ENCODE measurements at places on chromosomes 3 and 15.

DNA sequence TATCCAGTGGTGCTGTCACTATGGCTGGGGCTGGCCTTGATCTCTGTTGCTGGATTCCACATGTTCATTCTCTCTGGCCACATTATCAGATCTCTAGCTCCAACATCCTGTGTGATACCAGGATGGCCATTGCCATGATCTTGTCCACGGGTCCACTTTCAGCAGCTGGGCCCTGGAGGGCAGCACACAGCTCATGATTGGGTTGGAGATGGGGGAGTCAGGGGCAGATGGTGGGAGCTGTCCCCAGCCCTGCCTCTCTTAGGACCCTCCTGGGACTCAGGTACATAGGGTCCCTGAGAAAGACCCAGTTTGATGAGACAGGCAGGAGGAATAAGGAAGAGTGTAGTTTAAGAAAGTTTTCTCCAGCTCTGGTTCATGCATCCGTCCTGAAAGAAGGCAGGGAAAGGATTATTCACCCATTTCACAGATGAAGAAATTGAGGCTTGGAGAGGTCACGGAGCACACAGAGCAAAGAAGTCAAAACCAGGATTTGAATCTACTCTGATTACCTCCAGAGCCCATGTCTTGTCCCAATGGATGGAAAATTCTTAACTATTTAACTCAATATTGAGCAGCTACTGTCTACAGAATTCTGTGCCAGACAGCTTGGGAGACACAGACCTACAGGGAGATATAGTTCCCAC, 100.5 kb downstream of the LINGO1 start:
- H3K27ac ChIP-seq, result no peak overlapping the region
- no peak for DNase-seq
- H3K27me3 ChIP-seq, result peaks cover 10% of the 10 kb centered on the region
- no peaks in the 10 kb centered on the region for H3K36me3 ChIP-seq
- no peaks in the 10 kb centered on the region for H3K4me1 ChIP-seq

- no peak for DNase-seq
- no peaks in the 10 kb centered on the region for H3K4me1 ChIP-seq
- H3K27ac ChIP-seq, result no peak overlapping the region
- no peak overlapping the region for H3K4me3 ChIP-seq
- H3K36me3 ChIP-seq, result no peaks in the 10 kb centered on the region
- H3K27me3 ChIP-seq, result no peaks in the 10 kb centered on the region
Observed at GRCh38 chr3:36698314-36698713, 66.0 kb downstream of the DCLK3 start.

GRCh38 chr3:2274526-2274925, 175.9 kb downstream of the CNTN4 start:
- no peak for DNase-seq
- no peaks in the 10 kb centered on the region for H3K36me3 ChIP-seq
- H3K27me3 ChIP-seq, result no peaks in the 10 kb centered on the region
- H3K27ac ChIP-seq, result no peak overlapping the region
- no peaks in the 10 kb centered on the region for H3K4me1 ChIP-seq

DNA sequence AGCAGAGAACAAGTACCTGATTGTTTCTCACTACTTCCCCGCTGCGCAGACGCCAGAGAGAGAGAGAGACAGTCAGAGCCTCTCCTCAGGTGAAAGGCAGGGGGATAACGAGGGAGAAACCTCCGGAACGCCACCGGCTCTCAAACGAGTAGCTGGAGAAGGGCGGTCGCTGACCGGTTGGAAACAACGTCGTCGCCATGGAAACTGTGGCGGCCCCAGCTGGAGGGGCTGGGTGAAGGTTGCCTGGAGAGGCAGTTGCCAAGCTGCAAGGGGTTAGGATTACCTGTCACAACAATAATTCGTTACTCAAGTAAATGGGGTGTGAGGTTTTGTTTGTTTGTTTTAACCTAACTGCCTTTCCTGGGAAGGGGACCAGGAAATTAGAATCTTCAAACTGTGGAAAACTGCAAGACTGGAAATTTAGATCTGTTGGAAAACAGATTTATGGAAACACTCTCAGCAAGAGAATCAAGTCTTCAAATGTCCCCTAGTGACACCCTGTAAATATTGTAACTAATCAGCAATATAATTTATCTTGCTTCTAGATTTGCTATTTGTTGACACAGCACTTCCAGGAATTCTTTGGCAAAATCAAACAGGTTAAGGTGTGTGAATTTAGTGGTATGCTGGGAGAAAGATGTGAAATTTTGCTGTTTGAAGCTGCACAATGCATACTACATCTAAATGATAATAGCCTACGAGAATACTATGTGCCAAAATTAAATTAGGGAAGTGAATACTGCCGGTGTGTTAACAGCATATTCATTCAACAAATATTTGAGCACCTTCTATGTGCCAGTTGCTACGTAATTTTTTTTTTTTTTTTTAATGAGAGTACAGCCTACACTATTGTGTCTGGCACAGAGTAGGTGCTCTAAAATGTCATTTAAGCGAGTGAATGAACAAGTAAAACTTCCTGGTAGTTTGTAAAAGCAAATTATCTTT, at the start of gene DNAH12:
TSS of gene DNAH12 (minus strand) at position 164 of the 945 bp plus-strand sequence. CDS start 1,474 bp downstream, outside the sequence.
- peaks cover 4% of the 10 kb centered on the region for H3K4me1 ChIP-seq
- H3K36me3 ChIP-seq, result no peaks in the 10 kb centered on the region
- H3K27me3 ChIP-seq, result peaks cover 5% of the 10 kb centered on the region
- no peak for DNase-seq
- H3K4me3 ChIP-seq, result no peak within 1 kb of the TSS

DNA sequence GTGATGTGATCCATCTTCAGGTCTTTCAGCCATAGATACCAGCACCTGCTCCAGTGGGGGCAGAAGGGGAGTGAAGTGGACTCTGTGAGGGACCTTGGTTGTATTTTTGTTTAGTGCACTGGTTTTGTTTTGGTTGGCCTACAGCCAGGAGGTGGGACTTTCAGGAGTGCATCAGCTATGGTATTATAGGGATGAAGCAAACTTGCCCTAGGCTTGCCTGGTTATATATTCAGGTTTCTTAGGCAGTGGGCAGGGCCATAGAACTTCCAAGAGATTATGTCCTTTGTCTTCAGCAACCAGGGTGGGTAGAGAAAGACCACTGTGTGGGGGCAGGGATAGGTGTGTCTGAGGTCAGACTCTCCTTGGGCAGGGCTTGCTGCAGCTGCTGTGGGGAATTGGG, 337.3 kb upstream of the SGO1 start:
- H3K4me1 ChIP-seq, result no peaks in the 10 kb centered on the region
- H3K36me3 ChIP-seq, result no peaks in the 10 kb centered on the region
- DNase-seq, result no peak
- no peak overlapping the region for H3K27ac ChIP-seq
- no peak overlapping the region for H3K4me3 ChIP-seq

DNA sequence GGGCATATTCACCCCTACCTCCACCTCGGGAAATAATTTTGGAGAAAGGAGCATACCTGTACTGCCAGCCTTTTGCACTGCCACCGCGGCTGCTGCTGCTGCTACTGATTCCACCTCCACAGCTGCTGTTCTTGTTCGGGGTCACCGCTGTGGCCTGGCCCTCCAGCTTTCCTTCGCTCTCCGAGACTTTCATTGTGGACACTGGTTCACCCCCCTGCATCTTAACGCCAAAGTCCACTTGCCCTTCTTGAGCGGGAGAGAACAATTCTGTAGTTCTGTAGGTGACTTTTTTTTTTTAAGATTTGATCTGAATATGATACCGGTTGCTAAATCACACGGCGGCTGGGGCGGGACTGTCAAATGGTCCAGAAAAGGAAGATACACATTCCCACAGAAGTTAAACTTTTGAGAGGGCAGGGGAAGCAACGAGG, 701 bp downstream of the OSBPL11 start:
- no peaks in the 10 kb centered on the region for H3K27me3 ChIP-seq
- H3K4me3 ChIP-seq, result peak overlapping the region; percentile 99
- DNase-seq, result no peak
- H3K36me3 ChIP-seq, result no peaks in the 10 kb centered on the region
- peaks cover 39% of the 10 kb centered on the region for H3K4me1 ChIP-seq
- H3K27ac ChIP-seq, result peak overlapping the region; percentile 94

- H3K27ac ChIP-seq, result no peak overlapping the region
- no peak overlapping the region for H3K4me3 ChIP-seq
- no peaks in the 10 kb centered on the region for H3K27me3 ChIP-seq
Observed at GRCh38 chr3:123380261-123380660, 68.6 kb downstream of the ADCY5 start.

- DNase-seq, result no peak
- H3K4me3 ChIP-seq, result no peak overlapping the region
- H3K36me3 ChIP-seq, result no peaks in the 10 kb centered on the region
- no peaks in the 10 kb centered on the region for H3K27me3 ChIP-seq
Observed at GRCh38 chr3:46665763-46666452, 27.6 kb downstream of the ALS2CL start.

- no peak overlapping the region for H3K4me3 ChIP-seq
- H3K27me3 ChIP-seq, result no peaks in the 10 kb centered on the region
- H3K36me3 ChIP-seq, result peaks cover 100% of the 10 kb centered on the region
- no peak for DNase-seq
Observed at GRCh38 chr3:139353920-139354556, 10.2 kb downstream of the MRPS22 start.

- no peaks in the 10 kb centered on the region for H3K36me3 ChIP-seq
- no peak overlapping the region for H3K27ac ChIP-seq
- peaks cover 27% of the 10 kb centered on the region for H3K4me1 ChIP-seq
- no peaks in the 10 kb centered on the region for H3K27me3 ChIP-seq
- no peak for DNase-seq
Observed at GRCh38 chr15:41891946-41892345, 1.9 kb downstream of the SPTBN5 start.

- H3K36me3 ChIP-seq, result no peaks in the 10 kb centered on the region
- DNase-seq, result peak; percentile 18
- H3K4me1 ChIP-seq, result no peaks in the 10 kb centered on the region
- H3K4me3 ChIP-seq, result no peak overlapping the region
Observed at GRCh38 chr3:197256836-197257444, 41.5 kb downstream of the DLG1 start.

DNA sequence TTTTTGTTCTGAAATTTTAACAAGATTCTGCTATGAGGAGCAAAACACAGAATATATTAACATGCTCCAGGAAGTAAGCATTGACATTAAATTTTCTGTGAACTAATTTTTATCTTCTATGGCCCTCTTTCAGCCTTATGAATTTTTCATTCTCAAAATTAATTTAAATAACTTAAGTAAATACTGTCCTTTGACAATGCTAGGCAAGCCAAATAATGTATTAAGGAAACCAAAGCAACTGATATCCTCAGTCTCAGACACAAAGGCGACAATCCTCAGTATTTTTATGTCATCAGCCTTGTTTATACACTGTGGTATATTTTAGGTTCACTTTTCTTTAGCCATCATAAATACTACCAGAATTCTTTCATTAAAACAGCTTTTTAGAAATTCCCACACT, 159.8 kb downstream of the CGGBP1 start:
- no peak for DNase-seq
- no peaks in the 10 kb centered on the region for H3K27me3 ChIP-seq
- H3K27ac ChIP-seq, result no peak overlapping the region
- no peak overlapping the region for H3K4me3 ChIP-seq

DNA sequence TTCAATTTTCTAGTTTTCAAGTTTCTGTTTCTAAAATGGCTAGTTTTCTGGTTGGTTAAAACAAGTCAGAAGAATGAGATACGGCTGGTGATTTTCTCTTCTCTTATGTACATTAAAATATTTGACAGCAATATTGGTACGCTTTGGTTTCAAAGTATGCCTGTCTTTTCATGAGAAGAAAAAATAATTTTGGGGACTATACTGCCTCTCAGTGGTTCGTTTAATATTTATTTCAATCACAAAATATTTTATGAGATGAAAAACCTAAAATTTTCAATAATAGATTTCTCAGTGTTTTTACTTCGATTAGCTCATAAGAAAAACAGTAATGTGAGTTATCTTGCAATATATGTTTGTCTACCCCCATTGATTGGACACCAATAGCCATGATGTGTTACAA, 72.8 kb upstream of the AADACL2 start:
- H3K27ac ChIP-seq, result no peak overlapping the region
- H3K4me1 ChIP-seq, result no peaks in the 10 kb centered on the region
- no peak overlapping the region for H3K4me3 ChIP-seq
- no peaks in the 10 kb centered on the region for H3K27me3 ChIP-seq
- no peak for DNase-seq

- H3K36me3 ChIP-seq, result no peaks in the 10 kb centered on the region
- DNase-seq, result no peak
- no peak overlapping the region for H3K4me3 ChIP-seq
- H3K27me3 ChIP-seq, result peaks cover 16% of the 10 kb centered on the region
- H3K27ac ChIP-seq, result no peak overlapping the region
Observed at GRCh38 chr3:53525765-53526703, 31.6 kb downstream of the CACNA1D start.

GRCh38 chr3:157166115-157166514, 6.2 kb upstream of the CCNL1 start:
- H3K4me1 ChIP-seq, result peaks cover 23% of the 10 kb centered on the region
- H3K27me3 ChIP-seq, result no peaks in the 10 kb centered on the region
- H3K27ac ChIP-seq, result no peak overlapping the region
- H3K36me3 ChIP-seq, result no peaks in the 10 kb centered on the region

DNA sequence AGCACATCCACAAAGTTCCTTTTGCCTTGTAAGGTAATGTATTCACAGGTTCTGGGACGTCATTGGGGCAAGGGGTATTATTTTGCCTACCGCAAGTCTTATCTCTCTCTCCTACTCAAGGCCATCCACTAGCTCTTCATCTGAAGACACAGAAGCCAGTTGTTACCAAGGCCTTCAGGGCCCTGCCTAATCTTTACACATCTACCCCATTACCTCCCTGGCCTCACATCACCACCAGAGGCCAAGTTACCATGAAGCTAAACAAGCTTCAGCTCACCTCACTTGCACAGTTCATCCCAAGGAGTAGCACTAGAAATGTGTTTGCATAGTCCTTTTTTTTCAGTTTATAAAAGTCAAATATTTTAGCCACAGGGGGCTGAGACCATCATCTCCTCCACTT, 34.1 kb downstream of the ATP8B4 start:
- no peaks in the 10 kb centered on the region for H3K36me3 ChIP-seq
- peaks cover 12% of the 10 kb centered on the region for H3K4me1 ChIP-seq
- no peak for DNase-seq
- H3K27ac ChIP-seq, result no peak overlapping the region
- H3K27me3 ChIP-seq, result no peaks in the 10 kb centered on the region

- peak overlapping the region; percentile 76 for H3K4me3 ChIP-seq
- H3K27ac ChIP-seq, result no peak overlapping the region
- H3K27me3 ChIP-seq, result peaks cover 46% of the 10 kb centered on the region
- no peaks in the 10 kb centered on the region for H3K36me3 ChIP-seq
Observed at GRCh38 chr3:3798631-3799113, 559 bp upstream of the LRRN1 start.

DNA sequence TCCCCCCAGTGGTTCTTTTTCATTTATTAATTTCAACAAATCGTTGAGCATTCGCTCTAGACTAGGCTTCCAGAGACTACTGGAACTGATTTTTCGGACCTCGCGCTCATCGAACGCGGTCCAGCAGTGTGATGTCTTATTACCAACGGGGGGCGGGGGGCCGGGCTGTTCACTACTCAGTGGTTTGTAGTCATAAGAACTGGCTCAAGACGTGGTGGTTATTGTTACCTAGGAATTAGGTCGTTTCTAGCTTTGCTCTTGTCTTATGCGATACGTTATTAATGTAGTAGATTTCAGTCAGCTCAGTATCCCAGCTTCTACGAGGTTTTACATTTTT, 858 bp downstream of the RBM5 start:
- peak overlapping the region; percentile 99 for H3K27ac ChIP-seq
- peaks cover 45% of the 10 kb centered on the region for H3K36me3 ChIP-seq
- DNase-seq, result no peak
- peak overlapping the region; percentile 83 for H3K4me3 ChIP-seq
- H3K4me1 ChIP-seq, result peaks cover 23% of the 10 kb centered on the region

GRCh38 chr3:88434001-88434400, 284.2 kb downstream of the C3orf38 start:
- no peak overlapping the region for H3K27ac ChIP-seq
- no peaks in the 10 kb centered on the region for H3K27me3 ChIP-seq
- no peak overlapping the region for H3K4me3 ChIP-seq
- H3K4me1 ChIP-seq, result no peaks in the 10 kb centered on the region

All from CD14-positive monocyte (primary cell).